ENCODE measurements at places on chromosomes 13 and 19.

DNA sequence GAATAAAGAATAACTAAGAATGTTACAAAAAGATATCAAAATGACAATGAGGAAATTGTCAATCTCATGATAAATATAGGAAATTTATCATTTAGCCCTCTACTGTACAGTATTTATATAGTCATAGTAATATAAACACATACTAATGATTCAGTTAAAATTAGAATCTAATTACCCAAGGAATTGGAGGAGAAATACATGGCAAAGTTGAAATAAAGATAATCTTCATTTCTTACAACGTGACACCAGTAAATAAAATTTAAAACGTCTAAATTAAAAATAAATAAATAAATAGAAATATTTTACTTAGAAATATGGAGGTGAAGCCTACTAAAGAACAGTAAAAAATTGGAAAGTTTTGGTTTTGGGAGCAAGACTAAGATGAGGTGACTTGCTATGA, 2163.1 kb upstream of the PCDH20 start:
- no peak for DNase-seq

DNA sequence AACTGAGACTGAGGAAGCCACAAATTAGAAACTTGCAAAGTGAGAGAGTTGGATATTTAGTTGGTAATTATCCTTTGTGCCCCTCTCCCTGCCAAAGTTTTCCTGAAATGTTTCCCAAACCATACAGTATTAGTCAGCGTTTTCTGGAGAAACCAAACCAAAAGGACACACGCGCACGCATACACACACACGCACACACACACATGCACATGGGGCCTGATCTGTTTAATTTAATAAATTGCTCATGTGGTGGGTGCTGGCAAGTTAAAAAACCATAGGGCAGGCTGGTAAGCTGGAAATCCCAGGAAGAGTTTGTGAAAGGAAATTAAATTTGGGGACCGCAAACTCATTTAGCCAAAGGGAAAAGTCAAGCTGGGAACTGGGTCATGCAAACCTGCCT, 11.7 kb upstream of the CYSLTR2 start:
- DNase-seq, result no peak

DNA sequence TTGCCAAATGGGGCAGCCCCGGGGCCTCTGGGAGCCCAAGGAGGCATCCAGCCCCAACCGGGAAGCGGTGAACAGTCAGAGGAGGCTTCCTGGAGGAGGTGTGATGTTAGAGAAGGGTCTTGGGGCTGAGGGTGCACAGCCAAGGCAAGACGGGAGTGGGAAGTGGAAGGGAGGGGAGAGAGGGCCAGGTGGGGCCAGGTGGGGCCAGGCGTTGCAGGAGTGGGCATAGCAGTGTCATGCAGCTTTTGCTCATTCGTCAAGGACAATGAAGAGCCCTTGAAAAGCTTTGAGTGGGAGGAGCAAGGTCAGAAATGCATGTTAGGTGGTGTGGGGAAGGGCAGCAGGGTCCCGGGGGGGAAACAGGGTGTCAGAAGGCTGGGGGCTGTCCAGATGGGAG, 1.8 kb downstream of the FBN3 start:
- no peak for DNase-seq

DNA sequence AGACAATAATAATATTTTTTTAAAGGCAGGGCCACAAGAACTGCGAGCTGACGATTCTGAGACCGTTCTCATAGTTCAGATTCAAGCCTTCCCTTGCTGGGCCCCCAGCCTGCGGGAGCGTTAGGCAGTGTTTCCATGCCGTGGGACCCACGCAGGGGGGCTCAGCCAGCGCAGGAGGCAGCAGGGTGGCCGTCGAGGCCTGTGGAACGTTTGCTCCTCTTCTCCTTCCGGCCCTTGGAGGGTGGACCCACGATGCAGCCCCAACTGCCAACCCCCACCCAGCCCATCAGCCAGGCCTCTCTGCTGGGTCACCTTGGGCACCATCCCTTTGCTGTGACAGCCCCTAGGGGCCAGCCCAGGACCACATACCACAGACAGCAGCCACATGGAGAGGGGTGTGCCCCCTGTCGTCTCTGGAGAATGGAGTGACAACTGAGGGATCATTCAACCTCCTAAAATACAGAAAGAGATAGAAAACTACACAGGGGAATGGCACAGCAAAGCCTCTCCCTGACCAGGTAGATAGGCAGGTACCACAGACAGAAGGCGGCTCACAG, 46.8 kb downstream of the PDCD5 start:
- DNase-seq, result no peak

DNA sequence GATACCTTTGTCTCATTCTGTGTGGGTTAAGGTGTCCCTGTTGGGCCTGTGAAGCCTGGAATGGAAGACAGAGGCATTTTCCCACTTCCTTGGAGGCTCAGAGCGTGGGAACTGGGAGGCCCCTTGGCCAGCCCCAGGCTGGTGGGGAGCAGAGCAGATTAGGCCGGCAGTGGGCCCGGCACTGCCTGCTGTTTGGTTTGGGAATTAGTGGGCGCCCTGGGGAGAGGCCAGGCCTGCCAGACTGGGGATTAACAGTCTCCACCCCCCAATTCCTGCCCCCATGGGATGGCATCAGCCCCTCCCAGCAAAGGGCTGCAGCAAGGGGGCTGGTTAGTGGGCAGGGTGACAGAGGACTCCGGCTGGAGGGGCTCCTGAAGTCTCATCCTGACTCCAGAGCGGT, 3.1 kb upstream of the BEST2 start:
- DNase-seq, result no peak

- DNase-seq, result no peak
These were observed 7.2 kb upstream of the PABPC3 start for GRCh38 chr13:25088562-25089221.

DNA sequence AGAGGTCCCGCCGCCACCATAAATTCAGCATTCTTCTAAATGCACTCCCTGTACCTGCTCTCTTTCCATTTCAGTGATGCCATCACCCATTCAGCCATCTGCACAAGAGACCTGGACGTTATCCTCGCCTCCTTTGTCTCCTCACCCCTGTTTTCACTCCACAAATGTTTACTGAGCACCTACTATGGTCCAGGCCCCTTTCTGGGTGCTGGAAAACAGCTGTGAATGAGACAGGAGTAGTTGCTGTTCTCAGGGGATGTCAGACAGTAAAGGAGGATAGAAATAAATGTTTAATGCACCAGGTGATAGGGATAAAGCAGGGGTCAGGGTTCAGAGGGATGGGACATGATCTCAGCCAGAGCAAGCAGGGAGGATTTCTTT, 3.3 kb downstream of the AP1M1 start:
- no peak for DNase-seq

DNA sequence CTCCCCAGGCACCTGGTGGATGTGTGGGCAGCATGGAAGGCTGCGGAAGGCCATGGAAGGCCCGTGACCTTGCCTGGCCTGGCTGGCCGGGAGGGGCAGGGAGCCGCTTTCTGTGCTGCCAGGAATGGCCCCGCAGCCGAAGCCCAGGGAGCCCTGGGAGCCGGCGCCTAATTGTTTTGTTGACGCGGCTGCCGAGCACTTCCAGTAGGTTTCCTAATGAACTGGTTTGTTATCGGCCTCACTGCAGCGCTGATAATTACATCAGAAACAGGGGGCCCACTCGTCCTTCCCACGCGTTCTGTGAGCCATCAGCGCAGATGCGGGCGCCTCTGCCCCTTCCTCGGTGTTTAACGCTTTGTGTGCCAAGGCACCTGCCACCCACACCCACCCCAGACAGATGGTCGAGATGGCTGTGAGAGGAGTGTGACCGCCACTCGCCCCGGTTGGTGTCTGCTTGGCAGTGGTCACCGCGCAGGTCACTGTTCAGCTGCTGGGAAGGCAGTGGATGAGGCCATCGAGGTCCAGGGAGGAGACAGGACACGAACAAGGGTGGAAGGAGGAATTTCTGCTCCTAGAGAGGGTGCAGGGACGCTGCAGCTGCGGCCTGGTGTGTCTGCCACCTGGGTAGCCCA, 124.5 kb downstream of the KDM4B start:
- no peak for DNase-seq

DNA sequence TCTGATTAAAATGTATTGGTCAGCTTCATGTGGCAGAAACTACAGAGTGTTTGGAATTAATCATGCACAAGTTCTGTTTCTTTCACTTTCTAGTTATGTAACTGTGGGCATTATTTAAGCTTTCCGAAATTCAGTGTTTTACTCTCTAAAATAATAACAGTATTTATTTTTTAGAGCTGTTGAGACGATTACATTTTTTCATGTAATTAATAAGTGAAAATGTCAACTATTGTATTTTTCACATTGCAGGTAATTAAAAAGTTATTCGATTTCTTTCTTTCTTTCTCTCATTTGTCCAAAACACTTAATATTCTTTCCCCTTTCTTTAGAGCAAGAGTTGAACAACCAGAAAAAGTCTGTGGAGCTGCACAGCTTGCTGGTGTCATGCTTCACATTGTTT, 559.4 kb upstream of the PCDH20 start:
- DNase-seq, result no peak
